Placental epithelial cell (primary cell): ENCODE measurements at places on chromosomes 7 and 10. TPM values are rescaled to one million over a fixed set of nuclear protein-coding genes. Genes with fewer than 3 reads are reported as not detected.

Gene SIRT1
- 8.8 and 9.4 TPM in 2 replicates for total RNA-seq

Gene SEMA3C
- total RNA-seq, result 325 and 489 TPM in 2 replicates

Gene MMRN2
- total RNA-seq, result 1.3 and 5.5 TPM in 2 replicates

Gene IFIT2
- total RNA-seq, result 0.79 and 5.2 TPM in 2 replicates

Gene PRPF18
- 23.7 and 29.1 TPM in 2 replicates for total RNA-seq

Gene SCIN
- total RNA-seq, result 0.79 and 6.5 TPM in 2 replicates

Gene BLNK
- total RNA-seq, result 14.1 and 25.5 TPM in 2 replicates

Gene TMEM248
- 71.5 and 113 TPM in 2 replicates for total RNA-seq

Gene UCN3
- total RNA-seq, result not detected in 2 replicates

Gene LDB1
- total RNA-seq, result 52.1 and 97.8 TPM in 2 replicates
